ENCODE measurements at places on chromosomes 7 and 10.

DNA sequence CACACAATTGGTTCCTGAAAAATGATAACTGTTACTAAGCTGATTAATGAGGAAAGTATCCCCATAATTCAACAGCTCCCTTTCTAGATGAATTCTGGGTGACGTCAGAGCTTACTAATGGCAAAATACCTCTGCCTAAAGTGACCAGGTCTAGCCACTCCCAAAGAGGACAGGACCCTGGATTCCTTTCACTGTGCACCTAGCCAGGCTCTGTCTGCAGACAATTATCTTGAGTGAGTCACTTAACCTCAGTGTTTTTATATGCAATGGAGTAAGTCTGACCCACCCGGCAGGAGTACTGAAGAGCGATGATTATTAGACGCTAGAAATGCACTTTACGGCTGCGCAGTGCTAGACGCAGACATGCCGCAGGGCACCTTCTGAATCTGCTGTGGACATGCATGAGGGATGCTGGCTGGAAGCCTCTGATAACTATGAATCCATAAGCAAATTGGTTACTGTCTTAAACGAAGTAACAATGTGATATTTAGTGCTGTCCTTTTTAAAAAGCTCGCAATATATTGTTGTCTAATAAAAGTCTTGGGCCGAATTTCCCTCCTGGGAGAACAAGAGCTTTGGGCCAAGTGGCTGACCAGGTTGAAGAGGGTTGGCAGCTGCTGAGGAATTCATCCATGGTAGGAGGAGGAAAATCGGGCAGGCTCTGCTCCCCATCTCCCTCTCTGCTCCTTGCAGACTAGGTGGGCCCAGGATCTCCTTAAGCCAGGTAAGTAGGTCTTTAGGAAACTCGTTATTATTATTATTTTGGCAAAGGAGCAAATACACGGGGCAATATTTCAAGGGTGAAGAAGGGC, 4.6 kb upstream of the INPP5A start:
- DNase-seq: no peak

- no peak for DNase-seq
These were observed 125.4 kb downstream of the ITIH5 start for GRCh38 chr10:7541137-7542087.

- DNase-seq: no peak
These were observed 408.9 kb downstream of the GLRX3 start for GRCh38 chr10:130545122-130545521.

GRCh38 chr10:19987931-19988330, 171.7 kb downstream of the PLXDC2 start:
- no peak for DNase-seq

- no peak for DNase-seq
These were observed 126.5 kb downstream of the GFRA1 start for GRCh38 chr10:116146372-116147140.

DNA sequence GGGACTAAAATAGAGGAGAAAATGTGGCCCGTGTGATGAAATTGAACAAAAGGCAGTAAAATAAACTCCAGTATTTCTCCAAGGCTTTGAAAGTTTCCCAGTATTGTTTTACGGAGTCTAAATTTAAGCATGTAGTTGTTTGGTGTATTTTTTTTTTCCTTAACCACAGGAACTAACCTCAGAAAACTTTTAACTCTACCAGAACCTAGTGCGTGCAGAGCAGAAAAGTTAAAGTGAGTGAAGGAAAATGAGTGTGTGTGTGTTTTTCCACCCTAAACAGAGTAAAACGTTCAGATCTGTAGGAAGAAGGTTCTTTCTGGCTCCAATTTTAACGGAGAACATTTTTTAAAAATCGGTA, 812 bp downstream of the PROSER2 start:
- DNase-seq: no peak

- no peak for DNase-seq
These were observed 18.7 kb downstream of the SEC24C start for GRCh38 chr10:73762915-73763314.

GRCh38 chr7:71264005-71264404, 132.1 kb downstream of the GALNT17 start:
- DNase-seq: no peak

DNA sequence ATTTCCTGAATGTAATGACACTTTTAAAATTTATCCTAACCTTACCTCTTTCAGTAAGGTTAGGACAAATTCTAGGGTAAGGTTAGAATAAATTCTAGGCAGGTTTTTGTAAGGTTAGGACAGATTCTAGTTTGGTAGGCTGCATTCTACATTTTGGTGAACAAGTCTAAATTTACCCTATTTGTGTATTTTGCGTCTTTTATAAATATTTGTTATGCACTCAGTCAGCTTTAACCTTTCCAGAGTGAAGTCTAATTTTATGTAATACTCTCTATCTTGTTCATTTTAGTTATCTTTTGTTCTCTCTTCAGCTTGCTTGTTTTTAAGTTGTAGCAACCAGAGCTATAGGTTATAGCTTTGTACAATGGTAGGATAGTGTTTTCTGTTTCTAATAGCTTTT, 54.0 kb downstream of the GLCCI1 start:
- no peak for DNase-seq

All from CD4-positive, CD25-positive, alpha-beta regulatory T cell (primary cell).